ENCODE measurements at places on chromosomes 1 and 21. TPM values are rescaled to one million over a fixed set of nuclear protein-coding genes. Genes with fewer than 3 reads are reported as not detected.
A peak's percentile ranks its signal among the peaks of the same experiment; 100 is the strongest.

DNA sequence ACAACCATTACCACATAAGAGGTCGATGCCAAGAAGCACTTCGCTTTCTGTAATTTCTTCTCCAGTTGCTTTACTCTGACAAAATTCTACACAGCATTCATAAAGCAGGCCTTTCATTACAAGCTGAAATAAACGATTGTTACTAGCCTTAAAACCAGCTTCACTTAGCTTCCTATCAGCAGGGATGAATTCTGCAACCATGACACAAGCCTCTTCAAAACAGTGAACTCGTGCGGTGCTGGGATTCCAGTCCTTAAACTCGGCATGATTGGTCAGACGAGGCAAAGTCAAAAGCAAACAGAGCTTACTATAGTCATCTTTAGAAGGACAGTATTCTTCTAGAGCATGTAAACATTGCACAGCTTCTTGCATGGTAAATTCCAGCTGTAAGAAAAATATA is 30.6 kb downstream of the WDR47 start:
- H3K36me3 ChIP-seq: peaks cover 7% of the 10 kb centered on the region
- H3K4me1 ChIP-seq: no peaks in the 10 kb centered on the region
- no peak for DNase-seq
- no peak overlapping the region for H3K27ac ChIP-seq
- no peak overlapping the region for H3K4me3 ChIP-seq

DNA sequence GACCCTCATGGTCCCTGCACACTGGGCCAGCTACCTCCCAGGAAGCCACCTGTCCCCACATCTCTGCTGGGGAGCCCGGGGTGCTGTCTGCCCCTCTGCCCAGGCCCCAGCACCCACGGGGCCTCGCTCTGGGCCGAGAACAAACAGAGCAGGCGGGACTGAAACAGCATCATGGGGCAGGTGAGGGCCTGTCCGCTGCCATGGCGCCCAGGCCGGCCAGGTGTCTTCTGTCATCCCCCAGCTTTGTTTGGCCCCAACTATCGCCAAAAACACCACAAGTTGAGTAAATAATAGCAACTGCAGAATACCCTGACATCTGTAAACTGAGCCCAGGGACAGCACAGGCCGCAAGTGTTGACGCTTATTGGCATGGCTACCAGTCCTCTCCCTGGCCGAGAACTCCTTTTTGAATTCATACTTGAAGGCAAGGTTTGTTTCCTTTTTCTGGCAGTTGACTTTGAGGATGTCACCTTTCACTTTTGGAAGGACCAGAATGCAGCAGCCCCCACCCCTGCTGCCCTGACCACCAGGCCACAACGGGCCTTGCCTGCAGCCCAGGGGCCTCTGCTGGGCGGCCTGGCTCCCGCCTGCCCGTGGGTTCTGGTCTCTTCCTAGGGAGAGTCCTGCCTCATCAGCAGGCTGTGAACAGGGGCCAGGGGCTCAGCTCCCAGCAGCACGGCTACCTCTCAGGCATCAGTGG is 152.7 kb downstream of the CASZ1 start:
- no peak overlapping the region for H3K4me3 ChIP-seq
- H3K27ac ChIP-seq: no peak overlapping the region
- no peaks in the 10 kb centered on the region for H3K4me1 ChIP-seq
- DNase-seq: no peak
- no peaks in the 10 kb centered on the region for H3K36me3 ChIP-seq

DNA sequence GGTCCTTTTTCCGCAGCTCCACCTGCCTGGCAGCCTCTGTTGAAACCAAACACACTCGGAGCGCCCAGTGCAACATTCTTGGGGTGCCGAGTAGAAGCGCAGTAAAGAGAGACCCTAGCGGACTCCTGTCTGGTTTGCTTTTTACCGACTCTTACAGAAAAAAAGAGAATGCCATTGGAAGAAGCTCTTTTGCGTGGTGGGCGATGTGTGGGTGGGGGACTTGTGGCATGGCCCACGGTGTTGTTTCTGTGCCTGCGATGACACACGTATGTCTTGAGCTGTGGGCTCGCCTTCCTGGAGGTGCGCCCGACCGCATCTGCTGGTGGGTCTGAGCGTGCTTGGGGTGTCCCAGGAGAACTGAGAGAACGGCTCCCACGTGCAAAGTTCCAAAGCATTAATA is 7.3 kb upstream of the BARHL2 start:
- H3K36me3 ChIP-seq: no peaks in the 10 kb centered on the region
- peaks cover 33% of the 10 kb centered on the region for H3K4me1 ChIP-seq
- H3K27me3 ChIP-seq: peaks cover 100% of the 10 kb centered on the region
- H3K27ac ChIP-seq: no peak overlapping the region
- H3K4me3 ChIP-seq: peak overlapping the region; percentile 60
- no peak for DNase-seq

DNA sequence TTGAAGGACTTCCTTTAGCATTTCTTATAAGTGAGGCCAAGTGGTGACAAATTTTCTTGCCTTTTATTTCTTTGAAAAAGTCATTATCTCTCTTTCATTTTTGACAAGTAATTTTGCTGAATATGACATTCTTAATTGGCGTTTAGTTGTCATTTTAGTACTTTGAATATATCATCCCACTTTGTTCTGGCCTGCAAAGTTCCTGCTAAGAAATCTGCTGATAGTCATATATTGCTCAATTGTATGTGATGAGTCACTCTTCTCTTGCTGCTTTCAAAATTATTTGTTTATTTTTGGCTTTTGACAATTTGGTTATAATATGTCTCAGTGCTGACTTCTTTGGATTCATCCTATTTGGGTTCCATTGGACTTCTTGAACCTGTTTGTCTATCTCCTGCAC is 312.6 kb downstream of the DUSP10 start:
- no peak for DNase-seq
- H3K27ac ChIP-seq: no peak overlapping the region
- no peaks in the 10 kb centered on the region for H3K4me1 ChIP-seq
- H3K27me3 ChIP-seq: peaks cover 16% of the 10 kb centered on the region

CELA2A gene
- not detected for total RNA-seq

Measured in neural crest cell (in vitro differentiated cells).